ENCODE measurements at places on chromosomes 4 and X.

DNA sequence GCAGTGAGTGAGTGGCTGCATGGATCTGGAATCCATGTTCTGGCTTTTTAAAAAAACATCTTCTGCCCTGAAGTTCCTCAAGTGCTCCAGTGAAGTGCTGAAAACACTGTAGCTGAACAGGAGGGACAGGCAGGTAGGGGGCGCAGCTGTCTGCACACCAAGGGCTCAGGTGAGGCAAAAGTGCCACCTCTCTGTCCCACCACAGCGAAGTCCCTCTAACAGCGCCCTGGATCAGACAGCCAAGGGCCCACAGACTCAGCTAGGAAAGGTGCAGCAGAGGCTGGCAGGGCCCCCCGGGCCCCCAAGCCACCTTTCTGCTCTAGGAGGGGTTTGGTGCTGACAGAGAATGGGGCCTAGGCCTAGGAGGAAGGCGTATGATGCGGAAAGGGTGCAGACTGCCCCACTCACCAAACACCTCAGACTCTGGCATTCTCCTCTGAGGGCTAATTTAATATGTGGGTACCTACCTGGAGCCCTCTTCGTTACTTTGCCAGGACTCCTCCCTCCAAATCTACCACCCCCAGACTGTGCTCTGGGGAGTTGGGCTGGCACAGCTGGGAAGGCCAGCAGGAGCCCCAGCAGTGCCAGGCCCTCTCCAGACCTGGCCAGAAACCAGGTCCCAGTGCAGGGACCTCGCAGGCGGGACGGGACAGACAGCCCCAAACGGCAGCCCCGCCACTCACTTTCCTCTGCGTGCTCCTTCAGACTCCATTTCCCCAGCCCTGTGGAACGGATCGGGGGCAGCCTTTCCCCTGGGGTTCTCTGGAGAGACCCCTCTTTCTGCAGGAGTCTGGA lies 73.7 kb downstream of the ENPP6 start:
- DNase-seq, result no peak

GRCh38 chr4:150862829-150863228 lies 152.3 kb downstream of the LRBA start:
- DNase-seq, result peak; percentile 9

- DNase-seq, result peak; percentile 98
Observed at GRCh38 chr4:153541456-153542096, 75.4 kb downstream of the TMEM131L start.

- no peak for DNase-seq
Observed at GRCh38 chrX:120759685-120760084, 116.0 kb downstream of the CT47B1 start.

- DNase-seq, result no peak
Observed at GRCh38 chr4:78706302-78706701, 69.8 kb upstream of the BMP2K start.

GRCh38 chrX:105468741-105469140 lies 248.2 kb upstream of the TEX13A start:
- peak; percentile 53 for DNase-seq
